ENCODE measurements at places on chromosomes 1 and 21. TPM values are rescaled to one million over a fixed set of nuclear protein-coding genes. Genes with fewer than 3 reads are reported as not detected.

GRCh38 chr1:42735477-42736105 is 4.4 kb downstream of the CLDN19 start:
- DNase-seq, result no peak

GRCh38 chr1:55329091-55329490 is 113.9 kb upstream of the USP24 start:
- DNase-seq, result no peak

DNA sequence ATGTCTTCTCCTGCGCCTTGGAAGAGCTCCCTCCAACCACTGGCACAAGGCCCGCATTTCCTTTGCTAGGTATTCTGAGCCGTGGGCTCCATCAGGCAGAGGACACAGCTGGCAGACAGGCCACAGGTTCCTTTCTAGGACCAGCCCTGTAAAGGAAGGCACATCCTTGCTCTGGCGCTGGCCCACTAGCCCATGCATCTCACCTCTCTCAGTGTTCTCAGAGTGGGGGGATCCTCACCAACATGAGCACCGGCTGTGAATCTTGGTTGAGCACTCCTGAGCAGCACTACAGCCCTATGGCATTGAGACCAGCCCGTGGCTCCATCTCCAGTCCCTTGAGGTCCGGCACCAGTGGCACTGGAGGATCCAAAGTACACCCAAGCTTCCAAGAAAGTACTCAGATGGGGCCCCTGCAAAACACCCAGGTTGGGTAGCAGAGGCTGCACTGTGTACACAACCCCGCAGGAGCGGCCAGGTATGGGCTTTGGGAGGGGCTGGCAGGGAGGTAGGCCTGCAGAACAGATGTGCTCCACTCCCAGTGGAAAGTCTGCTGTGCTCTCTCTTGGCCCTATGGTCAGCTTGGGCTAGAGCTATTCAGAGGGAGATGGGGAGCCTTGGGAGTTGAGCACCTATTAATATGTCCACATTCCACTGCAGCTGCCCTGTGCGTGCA is 47.1 kb upstream of the PLPPR5 start:
- no peak for DNase-seq

DNA sequence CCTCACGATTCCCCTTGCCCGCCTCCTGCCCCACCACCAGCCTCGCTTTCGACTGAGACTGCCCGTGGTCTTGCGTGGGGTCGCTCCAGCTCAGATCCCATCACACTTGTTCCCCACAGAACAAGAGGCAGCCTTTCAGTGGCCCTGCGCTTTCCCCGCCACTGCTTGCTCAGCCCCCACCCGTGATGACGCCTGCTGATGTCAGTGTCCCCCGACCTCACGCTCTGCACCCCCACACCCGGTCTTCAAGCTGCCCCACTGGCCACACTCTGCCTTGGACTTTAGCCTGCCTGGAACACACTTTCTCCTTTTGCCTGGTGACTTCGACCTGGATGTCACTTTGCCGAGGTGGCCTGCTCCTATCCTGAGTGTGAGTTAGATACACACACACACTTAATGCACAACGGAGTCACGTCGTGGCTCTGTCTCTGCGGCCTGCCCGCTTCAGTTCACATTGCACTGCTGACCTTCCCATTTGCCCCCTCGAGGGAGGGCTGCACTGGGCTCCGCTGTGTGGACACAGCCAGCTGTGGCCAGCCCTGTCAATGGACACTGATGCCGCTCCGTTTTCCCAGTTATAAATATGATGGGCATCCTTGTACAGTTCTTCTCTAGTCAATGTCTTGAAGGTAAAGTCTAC is 13.0 kb downstream of the AGPAT3 start:
- no peak for DNase-seq

- no peak for DNase-seq
These were observed 104.1 kb downstream of the DISP1 start for GRCh38 chr1:222918801-222919477.

DNA sequence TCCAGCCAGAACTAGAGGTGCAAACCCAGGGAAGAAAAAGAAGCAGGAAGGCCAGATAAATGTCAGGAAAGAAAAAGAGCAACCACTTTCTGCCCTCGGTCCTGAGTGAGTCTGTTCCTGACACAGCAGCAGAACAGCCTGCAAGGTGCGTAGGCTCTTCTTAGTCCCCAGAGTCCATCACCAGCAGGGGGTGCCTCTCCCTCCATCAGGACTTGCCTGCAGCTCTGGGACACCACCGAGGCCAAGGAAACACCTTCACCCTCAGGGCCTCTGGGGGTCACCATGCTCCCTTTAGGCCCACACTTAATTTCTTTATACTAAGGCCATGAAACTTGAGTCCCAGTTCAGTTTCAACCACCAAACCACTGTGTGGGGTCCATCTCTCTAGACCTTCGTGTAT is 43.7 kb upstream of the NFASC start:
- no peak for DNase-seq

- no peak for DNase-seq
These were observed 10.7 kb upstream of the OR2T34 start for GRCh38 chr1:248585266-248585665.

DNA sequence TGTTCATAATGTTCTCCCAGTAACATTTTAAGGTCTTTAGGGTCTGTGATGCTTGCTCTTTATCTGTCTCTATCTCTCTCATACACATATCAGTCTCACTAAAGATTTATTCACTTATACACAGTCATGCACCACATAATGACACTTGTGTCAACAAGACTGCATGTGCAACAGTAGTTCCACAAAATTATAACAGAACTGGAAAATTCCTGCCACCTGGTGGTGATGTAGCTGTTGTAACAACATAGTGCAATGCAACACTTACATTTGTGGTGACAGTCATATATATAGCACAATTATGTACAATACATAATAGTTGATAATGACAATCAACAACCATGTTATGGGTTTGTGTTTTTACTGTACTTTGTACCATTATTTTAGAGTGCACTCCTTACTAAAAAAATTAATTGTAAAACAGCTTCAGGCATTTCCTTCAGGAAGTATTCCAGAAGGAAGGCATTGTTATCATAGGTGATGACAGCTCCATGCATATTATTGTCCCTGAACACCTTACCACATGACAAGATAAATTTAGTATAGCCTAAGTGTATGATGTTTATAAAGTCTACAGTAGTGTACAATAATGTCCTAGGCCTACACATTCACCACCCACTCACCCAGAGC is 8.1 kb downstream of the TDRD5 start:
- no peak for DNase-seq

GRCh38 chr1:237492359-237492758 is 398.4 kb downstream of the ZP4 start:
- DNase-seq, result no peak

DNA sequence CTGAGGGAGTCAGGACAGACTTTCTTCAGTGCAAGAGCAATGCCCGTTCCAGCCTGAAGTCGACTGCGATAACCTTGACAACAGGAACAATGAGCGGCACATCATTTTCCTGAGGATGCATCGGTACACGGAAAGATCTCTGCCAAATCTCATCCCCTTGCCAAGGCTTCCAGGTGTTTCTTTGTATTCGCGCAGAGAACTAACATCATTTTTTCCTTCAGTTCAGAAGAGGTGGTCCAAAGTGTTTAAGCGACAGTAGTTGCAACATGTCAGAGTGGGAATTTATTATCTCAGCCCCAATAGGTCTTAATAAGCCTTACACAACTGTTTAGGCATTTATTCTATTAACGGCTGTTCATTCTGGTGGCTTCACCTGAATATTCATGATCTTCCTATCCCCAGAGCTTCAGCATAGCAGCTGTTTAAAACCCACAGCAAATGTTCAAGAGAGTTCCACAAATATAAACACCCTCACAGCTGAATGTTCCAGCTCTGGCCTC is 129.7 kb upstream of the NFIA start:
- no peak for DNase-seq

DNA sequence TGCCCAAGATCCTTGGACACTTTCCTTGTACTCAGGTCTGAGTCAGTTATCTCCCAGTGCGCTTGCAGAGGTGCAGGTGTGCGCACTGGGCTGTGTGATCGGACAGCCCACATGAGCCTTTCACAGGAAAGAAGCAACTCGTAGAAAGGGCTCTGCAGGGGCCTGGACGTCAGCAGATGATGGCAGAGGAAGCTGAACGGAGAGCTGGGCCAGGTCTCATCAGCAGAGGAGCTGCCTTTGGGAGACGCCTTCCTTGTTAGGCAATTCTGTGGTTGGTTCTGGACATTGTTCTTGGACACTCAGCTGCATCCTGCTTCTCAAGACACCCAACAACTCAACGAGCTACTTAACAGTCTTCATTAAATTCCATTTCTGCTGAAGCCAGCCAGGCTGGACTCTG is 7.5 kb upstream of the PROK1 start:
- DNase-seq, result no peak

DNA sequence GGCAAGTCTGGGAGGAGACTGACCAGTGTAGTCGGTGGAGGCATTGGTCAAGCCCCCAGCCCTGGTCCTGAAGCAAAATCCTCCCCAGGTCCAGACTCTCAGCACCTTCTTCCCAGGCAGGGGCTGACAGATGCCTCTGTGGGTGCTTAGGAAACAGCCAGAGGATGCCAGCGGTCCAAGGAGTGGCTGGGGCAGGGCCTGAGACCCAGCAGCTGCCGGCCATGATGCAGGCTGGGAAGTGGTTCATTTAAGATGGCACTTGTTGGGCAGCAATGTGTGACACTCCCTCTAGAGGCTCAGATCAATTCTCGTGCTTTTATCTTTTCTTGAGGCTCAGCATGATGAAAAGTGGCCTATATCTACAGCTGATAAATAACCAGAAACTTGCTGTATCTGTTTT is 165.0 kb upstream of the VAMP3 start:
- DNase-seq, result no peak

DNA sequence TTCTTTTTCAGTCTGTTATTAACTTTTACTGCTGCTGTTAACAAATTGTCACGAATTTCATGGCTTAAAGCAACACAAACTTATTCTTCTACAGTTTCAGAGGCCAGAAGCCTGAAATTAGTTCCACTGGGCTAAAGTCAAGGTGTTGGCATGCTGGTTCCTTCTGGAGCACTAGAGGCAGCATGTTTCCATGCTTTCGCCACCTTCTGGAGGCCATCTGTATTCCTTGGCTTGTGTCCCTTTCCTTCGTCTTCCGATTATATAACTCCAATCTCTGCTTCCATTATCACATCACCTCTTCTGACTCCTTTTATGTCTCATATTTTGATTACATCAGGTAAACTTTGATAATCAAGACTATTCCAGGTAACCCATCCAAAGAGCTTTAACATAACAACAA is 1742.1 kb downstream of the BRINP3 start:
- no peak for DNase-seq

ANP32E gene
- total RNA-seq, result 22.2 TPM

FAM163A gene
- total RNA-seq, result not detected

- no peak for DNase-seq
These were observed 31.6 kb upstream of the NBL1 start for GRCh38 chr1:19612530-19612929.

DNA sequence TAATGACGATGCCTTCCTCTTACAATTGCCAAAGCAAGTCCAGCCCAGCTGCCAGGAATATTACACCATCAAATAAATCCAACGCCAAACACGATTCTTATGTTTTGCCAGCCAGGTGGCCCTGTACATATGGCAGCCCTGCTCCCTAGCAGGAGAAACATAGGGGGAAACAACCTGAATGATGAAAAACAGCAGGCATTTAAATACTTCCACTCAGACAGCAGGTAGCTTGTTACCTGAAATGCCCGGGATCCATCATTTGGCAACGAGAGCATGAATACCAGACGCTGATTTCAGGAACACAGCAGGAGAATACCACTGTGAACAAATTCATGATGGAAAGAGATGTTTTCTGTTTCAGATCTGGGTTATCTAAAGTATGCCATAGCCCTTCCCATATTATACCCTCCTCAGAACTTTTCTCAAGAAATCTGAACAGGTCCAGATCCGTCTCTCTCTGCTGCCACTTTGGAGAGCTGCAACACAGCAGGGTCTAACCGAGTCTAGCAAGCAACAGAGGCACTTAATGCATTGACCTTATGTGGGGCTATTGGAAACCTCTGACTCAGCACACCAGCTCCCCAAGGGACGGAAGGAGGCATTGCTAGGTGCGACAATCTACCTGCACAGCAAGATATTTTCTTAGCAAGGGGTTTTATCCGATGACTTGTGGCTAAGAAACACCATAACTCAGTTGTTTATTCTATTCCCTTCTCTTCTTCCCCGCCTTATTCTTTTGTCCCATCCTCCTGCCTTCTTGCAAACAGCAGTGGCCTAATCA is 166.3 kb downstream of the BARHL2 start:
- no peak for DNase-seq

DNA sequence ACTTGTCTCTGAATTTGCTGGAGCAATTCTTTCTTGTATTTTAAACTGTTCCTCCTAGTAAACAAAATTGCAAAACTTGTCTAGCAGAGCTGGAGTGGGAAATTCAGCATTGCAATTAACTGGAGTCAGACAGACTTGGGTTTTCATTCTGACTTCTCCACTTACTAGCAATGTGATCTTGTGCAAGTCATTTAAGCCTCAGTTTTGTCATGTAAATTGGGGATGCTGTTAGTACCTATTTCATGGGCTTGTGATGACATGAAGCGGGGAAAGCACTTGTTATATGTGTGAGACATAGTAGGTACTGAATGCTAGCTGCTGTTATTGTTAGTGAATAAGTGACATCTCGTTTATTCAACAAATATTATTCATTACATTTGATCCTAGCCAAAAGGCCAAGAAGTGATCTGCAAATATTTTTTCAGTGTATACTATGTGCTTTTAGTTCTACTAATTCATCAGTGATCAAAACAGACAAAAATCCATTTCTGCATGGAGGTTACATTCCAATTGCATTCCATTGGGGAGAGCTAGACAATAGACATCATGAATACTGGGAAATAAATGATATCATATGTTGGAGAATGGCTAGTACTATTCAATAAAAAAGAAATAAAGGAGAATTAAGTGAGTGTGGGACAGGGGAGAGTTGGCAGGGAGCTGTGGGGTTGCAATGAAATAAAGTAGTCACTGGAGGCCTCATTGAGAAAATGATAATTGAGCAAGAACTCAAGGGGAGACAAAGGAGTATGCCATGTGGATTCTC is 47.1 kb downstream of the CACHD1 start:
- no peak for DNase-seq

- no peak for DNase-seq
These were observed 20.1 kb downstream of the PPT1 start for GRCh38 chr1:40076895-40077312.

SMIM11 gene
- 0.41 TPM for total RNA-seq

DNA sequence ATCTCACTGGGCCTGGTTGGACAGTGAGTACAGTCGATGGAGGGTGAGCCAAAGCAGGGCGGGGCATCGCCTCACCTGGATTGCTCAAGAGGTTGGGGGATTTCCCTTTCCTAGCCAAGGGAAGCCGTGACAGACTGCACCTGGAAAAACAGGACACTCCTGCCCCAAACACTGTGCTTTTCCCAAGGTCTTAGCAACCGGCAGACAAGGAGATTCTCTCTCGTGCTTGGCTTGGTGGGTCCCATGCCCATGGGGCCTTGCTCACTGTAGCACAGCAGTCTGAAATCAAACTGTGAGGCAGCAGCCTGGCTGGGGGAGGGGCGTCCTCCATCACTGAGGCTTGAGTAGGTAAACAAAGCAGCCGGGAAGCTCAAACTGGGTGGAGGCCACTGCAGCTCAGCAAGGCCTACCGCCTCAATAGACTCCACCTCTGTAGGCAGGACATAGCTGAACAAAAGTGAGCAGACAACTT is 11.3 kb downstream of the C1orf105 start:
- no peak for DNase-seq

GRCh38 chr1:235925016-235925415 is 58.3 kb upstream of the LYST start:
- DNase-seq, result no peak

Measured in thoracic aorta (tissue), 2 donors.